Kidney tubule cell (primary cell): ENCODE measurements at places on chromosomes 5 and 9.

- no peak for DNase-seq
These were observed 42.2 kb upstream of the FBXW11 start for GRCh38 chr5:172048539-172049101.

- DNase-seq, result peak; percentile 69
These were observed 129.2 kb upstream of the PHYKPL start for GRCh38 chr5:178361657-178362445.

GRCh38 chr9:95305770-95306492 is 11.6 kb downstream of the FANCC start:
- DNase-seq, result peak; percentile 37

- DNase-seq, result peak; percentile 61
These were observed 48.2 kb downstream of the ADAMTS12 start for GRCh38 chr5:33843579-33843978.

DNA sequence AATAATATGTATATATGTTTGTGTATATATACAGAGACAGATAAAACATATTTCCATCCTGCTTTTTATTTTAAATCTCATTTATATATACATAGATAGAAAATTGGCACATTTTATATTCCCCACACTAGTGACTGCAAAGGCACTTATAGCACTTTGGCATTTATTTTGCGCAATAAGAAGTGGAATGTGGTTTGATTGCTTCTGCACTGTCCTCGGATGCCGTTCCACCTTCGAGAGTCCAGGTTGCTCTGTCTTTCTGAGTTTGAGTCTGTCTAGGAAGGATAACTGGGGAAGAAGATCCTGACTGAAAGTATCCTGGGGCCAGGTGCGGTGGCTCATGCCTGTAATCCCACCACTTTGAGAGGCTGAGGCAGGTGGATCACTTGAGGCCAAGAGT is 66.5 kb upstream of the ENTREP1 start:
- no peak for DNase-seq

GRCh38 chr5:91494447-91494996 is 111.4 kb upstream of the ARRDC3 start:
- no peak for DNase-seq

DNA sequence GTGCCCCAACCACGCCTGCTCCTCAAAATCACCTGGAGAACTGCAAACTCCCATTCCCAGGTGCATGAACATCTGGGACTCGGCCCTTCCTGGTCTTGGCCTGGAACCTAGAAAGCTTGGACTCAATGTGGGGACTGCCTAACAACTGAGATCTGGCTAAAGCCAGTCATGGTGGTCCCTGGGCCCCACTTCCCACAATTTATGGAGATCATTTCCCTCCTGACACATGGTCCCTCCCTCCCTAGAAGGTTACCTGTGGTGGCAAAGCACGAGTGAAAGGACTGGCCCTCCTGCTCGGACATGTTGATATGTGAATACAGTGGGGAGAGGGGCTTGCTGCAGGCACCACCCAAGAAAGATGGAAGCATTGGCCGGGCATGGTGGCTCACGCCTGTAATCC is 18.8 kb downstream of the BICD2 start:
- no peak for DNase-seq

DNA sequence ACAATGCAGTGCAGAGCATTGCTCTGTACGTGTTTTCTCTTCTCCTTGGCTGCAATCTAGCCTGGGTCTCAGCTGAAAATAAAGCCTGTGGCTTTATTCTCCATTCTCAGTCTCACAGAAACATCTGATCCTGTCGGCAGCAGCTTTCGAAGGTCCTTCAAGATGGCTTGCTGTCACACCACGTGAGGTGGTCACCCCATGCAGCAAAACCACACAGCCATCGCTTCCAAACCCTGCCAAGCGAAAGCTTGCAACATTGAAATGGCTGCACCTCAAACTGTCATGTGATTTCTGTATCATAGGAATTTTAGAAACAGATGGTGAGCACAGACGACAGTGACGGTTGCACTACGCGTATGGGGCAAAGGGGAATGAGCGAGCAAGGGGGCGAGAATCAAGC is 98.5 kb upstream of the SMARCA2 start:
- DNase-seq, result no peak

- no peak for DNase-seq
These were observed 11.0 kb upstream of the NEURL1B start for GRCh38 chr5:172630082-172630481.

DNA sequence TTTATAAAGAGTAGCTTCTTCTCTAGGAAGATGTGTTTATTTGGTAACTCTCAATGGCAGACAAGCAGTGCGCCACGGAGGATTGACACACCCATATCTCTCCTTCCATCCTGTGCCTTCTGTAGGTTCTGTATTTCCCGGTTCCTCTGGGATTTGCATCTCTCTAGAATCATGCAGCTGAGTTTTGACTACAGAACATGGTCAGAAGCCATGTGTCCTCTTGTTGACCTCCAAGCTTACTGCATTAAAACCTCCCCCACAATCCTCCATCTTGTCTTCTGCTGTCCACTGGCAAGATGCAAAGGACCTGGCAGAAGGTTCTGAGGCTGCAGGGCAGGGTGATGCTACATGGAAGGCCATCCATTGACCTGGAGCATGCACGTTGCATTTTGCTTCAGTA is 482.0 kb downstream of the DMRT2 start:
- DNase-seq, result no peak

GRCh38 chr9:127589955-127590370 is 22.1 kb upstream of the STXBP1 start:
- peak; percentile 82 for DNase-seq

DNA sequence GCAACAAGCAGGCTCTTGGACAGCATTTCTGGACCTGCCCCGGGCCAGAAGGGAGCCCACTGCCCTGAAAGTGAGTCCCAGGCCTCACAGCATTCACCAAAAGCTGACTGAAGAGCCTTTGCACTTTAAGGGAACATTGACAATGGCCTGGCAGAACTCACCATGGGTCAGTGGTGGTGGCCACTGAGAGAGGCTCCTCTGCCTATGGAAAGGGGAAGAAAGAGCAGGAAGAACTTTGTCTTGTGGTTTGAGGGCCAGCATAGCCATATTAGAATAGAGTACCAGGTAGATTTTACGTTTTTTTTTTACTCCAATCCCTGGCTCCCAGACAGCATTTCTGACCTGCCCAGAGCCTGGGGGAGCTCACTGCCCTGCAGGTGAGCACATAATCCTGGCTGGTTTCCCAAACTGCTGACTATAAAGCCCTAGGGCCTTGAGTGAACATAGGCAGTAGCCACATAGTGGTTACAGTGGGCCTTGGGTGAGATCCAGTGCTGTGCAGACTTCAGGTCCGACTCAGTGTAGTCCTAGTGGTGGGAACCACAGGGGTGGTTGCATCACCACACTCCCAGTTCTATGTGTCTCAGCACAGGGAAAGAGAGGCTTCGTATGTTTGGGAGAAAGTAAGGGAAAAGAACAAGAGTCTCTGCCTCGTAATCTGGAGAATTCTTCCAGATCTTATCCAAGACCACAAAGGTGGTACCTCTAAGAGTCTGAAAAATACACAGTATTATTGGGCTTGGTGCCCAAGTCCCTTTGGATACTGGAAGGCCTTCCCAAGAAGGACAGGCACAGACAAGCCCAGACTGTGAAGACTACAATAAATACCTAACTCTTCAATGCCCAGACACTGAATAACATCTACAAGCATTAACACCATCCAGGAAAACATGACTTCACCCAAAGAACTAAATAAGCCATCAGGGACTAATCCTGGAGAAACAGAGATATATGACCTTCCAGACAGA is 89.5 kb downstream of the TSSK1B start:
- DNase-seq, result peak; percentile 20

- DNase-seq, result no peak
These were observed 17.2 kb downstream of the TSPAN17 start for GRCh38 chr5:176664479-176664878.

DNA sequence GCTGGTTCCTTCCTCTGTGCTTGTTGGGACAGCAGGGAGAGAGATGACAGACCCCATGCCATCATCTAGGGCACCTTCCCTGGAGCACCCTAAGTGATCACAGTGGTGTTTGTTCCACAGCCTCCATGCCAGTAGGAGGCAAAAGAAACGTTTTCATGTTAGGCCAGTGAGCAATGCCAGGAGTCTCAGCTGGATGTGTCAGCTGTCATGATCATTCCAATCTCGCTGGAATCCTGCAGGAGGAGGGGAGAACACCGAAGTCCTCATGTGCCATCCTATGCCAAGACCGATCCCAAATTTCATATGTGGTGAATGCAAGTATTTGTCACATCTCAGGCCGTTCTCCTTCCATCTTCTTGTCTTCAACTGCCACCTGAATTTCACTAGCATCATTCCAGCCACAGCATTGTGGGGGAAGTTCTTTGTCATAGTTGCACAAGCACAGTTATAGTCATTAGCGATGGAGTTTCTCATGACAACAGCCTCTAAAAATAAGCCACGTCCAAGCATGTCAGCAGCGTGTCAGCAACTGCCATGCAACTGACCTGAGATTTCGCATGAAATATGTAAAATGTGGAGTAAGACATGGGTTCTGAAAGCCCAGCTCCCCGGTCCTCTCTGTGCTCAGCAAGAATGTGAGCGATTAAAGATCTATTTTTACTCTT is 97.2 kb upstream of the DNAH5 start:
- no peak for DNase-seq

- DNase-seq, result peak; percentile 93
These were observed 48.8 kb downstream of the GRAMD2B start for GRCh38 chr5:126471875-126472537.

DNA sequence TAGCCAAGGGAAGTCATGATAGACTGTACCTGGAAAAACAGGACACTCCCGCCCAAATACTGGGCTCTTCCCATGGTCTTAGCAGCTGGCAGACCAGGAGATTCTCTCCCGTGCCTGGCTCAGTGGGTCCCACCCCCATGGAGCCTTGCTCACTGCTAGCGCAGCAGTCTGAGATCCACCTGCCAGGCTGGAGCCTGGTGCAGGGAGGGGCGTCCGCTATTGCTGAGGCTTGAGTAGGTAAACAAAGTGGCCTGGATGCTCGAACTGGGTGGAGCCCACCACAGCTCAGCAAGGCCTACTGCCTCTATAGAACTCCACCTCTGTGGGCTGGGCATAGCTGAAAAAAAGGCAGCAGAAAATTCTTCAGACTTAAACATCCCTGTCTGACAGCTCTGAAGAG is 10.1 kb upstream of the THG1L start:
- no peak for DNase-seq

DNA sequence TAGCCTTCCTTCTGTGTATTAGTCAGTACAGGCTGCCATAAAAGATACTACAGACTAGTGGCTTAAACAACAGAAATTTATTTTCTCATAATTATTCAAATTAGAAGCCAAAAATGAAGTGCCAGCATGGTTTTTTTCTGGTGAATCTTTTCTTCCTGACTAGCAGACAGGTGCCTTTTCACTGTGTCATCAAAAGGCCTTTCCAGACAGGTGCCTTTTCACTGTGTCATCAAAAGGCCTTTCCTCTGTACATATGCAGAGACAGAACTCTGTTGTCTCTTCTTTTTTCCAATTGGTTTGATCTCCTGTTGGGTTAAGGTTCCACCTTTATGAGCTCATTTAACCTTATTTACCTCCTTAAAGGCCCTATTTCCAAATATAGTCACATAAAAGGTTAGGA is 599.9 kb downstream of the ISL1 start:
- DNase-seq, result peak; percentile 60

DNA sequence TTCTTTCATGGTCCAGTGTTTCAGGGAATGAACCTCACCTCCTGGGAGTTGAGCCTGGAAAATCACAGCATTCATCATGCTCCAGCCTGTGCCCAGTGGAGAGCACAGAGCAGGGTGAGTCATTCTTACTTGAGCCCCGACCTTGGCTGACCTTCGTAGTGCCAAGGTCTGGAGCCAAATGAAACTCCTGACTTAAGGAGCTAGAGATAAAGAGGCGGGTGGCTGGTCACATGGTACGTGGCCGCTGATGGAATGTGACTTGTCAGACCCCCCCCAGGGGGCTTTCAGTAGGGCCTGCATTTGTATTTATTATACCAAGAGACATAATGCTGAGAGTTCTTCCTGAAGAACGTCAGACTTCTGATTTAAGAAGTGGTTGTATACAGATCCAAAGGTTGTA is 15.0 kb upstream of the PIP5K1B start:
- DNase-seq, result peak; percentile 72

GRCh38 chr5:95993776-95994175 is 32.1 kb upstream of the ELL2 start:
- DNase-seq, result no peak

DNA sequence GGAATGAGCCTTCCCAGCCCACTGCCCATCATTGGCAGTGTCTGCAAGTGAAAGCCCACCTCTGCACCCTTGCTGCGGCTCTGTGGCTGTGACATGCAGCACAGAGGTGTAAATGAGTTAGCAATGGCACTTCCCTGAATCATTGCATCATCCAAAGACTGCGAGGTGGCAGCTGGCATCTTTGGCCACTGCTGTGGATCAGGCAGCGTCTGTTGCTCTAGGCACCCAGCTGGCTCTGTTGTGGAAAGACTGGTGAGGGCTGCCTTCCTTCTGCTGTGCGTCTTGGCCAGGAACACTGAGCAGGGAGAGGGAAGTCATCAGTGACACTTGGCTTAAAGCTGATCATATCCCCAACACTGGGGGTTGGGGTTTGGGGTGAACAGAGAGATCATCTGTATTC is 64.5 kb downstream of the MFAP3 start:
- DNase-seq, result no peak

DNA sequence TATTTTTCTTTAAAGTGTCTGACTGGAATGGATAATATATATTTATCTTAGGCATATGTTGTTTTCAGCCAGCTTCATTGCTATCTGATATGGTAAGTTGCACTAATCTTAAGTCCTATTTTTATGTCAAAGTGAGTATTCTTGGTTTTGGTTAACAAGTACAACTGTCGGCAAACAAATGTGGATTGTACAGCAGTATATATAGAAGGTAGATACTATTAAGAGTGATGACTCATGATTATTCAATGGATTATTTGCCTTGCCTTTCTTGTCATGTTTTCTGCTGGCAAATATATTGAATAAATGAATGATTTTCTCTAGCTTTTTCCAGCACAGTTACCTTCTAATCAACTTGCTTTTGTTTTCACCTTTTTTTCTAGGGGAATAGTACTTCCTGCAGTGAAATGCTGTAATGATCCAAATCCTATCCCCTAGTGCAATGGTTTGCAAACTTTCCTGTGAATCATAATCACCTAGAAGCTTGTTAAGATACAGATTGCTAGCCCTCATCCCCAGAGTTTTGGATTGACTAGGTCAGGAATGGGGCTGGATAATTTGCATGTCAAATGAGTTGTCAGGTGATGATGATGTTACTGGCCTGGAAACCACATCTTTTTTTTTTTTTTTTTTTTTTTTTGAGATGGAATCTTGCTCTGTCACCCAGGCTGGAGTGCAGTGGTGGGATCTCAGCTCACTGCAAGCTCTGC is 60.8 kb upstream of the ARRDC3 start:
- DNase-seq, result peak; percentile 45

DNA sequence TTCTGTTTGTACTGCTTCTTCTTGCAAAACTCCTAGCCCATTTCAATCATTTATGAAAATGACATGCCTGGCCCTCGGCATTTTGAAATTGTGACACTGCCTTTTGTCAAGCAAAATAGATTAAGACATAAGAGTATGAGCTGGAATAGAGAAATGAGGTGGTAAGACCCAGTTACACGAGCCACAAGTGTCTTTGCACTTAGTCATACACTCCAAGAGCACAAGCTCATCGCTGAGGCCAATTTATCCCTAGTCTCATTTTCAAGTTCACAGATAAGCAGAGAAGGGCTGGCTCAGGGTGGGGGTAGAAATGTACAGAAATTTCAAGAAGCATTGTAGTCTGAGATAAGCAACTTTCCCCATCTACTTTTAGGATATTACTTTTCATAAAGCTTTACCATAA is 40.6 kb upstream of the MAP1B start:
- DNase-seq, result peak; percentile 88

- no peak for DNase-seq
These were observed 15.5 kb downstream of the OTULINL start for GRCh38 chr5:14597080-14597479.
